ENCODE measurements at places on chromosomes 11 and 22.

- DNase-seq: no peak
Observed at GRCh38 chr11:7250166-7250565, 1.5 kb upstream of the SYT9 start.

GRCh38 chr11:120230433-120231071 lies 9.4 kb upstream of the POU2F3 start:
- no peak for DNase-seq

- DNase-seq: no peak
Observed at GRCh38 chr11:86303257-86303656, 1.2 kb downstream of the HIKESHI start.

GRCh38 chr11:85137597-85137996 lies 489.5 kb downstream of the DLG2 start:
- no peak for DNase-seq

DNA sequence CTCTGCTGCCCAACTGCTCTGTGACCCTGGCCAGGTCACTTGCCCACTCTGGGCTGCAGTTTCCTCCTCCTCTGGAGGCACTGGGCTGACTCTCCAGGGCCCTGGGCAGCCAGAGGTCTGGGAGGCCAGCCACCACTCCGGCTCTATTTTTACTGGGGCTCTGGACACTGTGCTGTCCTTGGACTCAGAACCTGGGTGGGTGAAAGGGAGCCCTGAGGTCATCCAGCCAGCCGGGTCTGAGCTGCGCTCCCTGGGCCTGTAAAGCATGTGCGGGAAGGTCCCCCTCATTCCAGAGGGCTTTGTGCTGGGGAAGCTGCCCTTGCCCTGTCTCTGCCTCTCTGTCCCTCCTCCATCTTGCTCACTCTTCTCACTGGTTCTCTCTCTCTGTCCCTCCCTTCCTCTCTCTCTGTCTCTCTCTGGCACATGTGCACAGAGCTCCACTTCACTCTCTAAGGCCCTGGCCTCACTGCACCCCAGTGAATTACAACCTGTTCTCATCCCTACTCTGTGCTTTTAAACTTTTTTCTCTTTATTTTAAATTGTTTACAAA lies 24.6 kb downstream of the MB start:
- DNase-seq: no peak

DNA sequence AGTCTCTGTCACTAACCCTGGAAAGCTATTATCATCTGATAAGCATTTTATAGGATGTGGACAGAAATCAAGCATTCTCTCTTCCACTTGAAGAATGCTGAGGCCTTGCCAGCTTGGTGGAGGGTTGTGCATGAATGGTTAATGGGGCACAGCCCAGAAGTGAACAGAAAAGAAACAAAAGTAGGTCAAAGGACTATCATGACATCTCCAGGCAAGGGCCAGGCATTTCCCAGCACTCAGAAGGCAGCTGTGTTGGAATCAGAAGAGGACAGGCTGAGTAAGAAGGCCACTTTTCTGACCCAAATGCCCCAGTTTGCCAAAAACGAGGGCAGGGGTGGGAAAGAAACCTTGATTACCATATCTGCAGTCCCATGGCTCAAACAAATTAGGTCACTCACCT lies 12.4 kb downstream of the TENM4 start:
- DNase-seq: no peak

DNA sequence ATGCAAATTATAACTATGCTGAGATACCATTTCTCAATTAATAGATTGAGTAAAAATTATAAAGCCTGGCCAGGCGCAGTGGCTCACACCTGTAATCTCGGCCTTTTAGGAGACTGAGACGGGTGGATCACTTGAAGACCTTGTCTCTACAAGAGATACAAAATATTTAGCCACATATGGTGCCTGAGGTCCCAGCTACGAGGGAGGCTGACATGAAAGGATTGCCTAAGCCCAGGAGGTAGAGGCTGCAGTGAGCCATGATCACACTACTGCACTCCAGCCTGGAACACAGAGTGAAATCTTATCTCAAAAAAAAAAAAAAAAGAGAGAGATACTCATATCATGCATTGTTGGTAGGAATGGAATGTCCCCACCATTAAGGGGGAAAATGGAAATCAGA lies 142.4 kb downstream of the RCN1 start:
- DNase-seq: no peak

DNA sequence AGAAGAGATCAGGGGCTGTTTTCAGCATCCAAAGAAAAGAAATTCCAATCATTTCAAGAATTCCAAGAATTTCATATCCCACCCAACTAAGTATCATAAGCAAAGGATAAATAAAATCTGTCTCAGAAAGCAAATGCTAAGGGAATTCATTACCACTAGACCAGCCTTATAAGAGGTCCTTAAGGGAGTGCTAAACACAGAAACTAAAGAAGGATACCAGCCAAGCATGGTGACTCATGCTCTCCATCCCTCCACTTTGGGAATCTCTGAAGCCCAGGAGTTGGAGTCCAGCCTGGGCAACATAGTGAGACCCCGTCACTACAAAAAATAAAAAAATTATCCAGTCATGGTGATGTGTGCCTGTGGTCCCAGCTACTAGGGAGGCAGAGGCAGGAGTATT lies 17.8 kb downstream of the FADD start:
- DNase-seq: no peak

DNA sequence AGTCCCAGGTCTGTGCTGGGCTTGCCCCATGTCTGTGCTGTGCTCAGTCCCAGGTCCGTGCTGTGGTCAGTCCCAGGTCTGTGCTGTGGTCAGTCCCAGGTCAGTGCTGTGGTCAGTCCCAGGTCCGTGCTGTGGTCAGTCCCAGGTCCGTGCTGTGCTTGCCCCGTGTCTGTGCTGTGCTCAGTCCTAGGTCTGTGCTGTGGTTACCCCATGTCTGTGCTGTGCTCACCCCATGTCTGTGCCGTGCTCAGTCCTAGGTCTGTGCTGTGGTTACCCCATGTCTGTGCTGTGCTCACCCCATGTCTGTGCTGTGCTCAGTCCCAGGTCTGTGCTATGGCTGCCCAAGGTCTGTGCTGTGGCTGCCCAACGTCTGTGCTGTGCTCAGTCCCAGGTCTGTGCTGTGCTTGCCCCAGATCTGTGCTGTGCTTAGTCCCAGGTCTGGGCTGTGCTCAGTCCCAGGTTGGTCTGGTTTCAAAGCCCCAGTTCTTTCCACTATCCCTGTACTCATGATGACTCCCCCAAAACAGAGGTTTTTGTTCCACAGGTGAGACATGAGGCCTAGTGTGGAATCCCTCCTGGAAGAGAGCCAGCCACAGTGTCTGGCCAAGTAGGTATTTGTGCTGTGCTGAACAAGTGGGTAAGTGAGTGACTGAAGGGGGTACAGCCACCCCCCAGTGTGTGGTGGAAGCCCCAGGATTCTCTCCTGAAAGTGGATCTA lies 34.8 kb downstream of the IRAG1 start:
- DNase-seq: no peak

DNA sequence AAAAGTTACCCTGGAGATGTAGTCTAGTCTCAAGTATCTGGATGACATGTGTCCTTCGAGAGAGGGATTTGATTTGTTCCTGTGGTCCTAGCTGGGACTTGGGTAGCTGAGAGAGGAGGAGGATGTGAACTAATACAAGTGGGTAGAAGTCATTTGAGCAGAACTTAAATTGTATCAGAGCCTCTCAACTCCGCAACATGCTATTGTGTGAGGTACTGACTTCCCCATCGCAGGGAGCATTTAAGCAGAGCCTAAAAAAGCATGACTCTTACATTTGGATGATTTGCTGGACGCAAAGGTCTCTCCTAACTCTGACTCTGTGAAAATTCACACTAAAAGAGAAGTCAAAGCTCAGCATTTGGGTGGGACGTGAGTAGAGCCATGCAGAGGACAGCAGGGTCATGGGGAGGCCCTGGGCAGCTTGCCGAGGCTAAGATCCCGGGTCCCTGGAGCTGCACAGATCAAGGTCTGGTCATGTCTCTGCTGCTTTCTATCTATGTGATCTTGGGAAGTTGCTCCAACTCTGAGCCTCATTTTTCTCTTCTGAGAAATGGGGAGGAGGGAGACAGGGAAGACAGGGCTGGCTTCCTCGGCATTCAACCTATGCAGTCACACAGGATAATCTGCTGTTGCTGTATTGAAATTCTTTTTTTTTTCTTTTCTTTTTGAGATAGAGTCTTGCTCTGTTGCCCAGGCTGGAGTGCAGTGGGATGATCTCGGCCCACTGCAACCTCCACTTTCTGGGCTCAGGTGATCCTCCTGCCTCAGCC lies 44.9 kb downstream of the CD82 start:
- DNase-seq: no peak

GRCh38 chr11:11806586-11806985 lies 35.2 kb upstream of the USP47 start:
- DNase-seq: no peak

DNA sequence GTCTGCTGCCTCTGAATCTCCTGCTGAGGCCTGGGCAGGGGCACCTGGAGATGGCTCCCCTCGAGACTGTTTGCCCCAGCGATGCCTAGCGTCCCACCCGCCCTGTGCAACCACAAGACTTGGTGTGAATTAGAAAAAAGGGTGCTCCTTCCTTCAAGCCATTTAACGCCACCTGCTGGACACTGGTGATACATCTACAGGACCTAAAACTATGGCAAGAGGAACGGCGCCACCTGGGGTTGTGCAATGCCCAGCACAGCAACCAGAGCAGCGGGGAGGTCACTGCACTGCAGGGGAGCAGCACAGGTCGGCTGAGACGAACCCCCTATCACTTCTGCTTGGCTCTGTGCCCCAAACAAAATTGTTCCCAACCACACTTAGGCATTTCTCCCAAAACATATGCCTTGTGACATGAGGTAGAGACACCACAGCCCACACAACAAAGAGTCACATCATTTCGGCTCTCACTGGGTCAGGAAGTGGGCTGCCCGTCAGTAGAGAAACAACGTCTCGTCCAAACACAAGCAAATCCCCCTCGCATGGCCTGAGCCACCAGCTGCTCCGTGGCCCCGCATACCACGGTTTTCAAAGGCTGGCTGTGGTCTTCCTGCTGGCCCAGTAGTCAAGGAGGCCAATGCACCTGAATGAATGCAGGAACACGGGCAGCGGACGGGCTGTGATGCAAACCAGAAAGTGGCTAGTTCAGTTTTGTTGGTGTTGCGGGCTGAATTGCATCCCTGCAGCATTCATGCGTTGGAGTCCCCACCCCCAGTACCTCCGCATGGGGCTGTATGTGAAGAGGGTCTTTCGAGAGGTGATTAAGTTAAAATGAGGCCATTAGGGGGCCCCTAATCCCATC lies 171.9 kb downstream of the SHANK2 start:
- no peak for DNase-seq

- no peak for DNase-seq
Observed at GRCh38 chr11:60761436-60762190, 4.9 kb downstream of the MS4A15 start.

GRCh38 chr22:44215287-44215686 lies 34.6 kb downstream of the PARVG start:
- no peak for DNase-seq

DNA sequence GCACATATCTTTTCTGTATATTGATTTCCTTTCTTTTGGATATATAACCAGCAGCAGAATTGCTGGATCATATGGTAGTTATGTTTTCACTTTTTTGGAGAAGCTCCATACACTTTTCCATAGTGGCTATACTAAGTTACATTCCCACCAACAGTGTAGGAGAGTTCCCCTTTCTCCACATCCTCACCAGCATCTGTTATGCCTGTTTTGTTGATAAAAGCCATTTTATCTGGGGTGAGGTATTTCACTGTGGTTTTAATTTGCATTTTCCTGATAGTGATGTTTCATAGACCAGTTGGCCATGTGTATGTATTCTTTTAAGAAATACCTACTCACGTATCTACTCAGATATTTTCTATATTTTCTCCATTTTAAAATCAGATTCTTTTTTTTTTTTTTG lies 419.3 kb upstream of the FAT3 start:
- DNase-seq: no peak

- DNase-seq: no peak
Observed at GRCh38 chr11:124194293-124195188, 11.4 kb downstream of the OR10D3 start.

DNA sequence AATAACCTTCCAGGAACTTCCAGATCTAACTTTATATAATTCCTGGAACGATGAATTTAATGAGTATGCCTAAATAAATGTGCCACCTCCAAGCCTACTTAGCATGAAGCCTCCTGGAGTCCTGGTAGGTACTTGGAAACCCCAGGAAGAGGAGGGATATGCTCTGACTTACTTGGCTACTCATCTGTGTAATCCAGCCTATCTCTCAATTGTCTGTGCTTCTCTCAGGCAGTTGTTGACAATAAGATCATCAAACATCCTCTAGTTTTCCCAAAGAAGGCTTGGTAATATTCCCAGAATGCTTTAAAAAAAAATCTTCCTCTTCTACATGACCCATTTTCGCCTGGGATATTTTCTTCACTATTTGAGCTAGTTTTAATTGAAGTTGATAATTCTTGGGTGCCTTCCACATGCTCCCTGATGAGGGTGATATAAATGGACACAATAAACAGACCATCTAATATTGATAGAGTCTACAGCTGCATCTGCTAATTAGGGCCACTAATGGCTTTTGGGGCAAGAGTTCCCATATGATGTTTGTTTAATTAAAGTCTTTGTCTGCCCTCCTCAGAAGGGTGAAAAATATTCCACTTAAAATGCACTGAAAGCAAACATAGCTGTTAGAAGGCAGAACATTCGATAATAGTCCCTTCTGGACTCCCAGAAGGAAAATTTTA lies 75.5 kb upstream of the RAB38 start:
- no peak for DNase-seq

DNA sequence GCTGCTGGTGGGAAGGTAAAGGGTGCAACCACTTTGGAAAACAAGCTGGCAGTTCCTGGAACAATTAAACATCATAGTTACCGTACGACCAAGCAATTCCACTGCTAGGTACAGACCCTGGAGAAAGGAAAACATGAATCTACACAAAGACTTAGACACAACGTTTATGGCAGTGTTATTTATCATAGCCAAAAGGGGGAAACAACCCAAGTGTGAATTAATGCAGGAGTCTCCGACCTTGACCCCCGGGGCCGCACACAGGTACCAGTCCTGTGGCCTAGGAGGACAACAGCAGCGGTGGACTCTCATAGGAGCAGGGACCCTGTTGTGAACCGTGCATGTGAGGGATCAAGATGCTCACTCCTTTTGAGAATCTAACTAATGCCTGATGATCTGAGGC lies 22.5 kb downstream of the PRDM10 start:
- DNase-seq: no peak

- DNase-seq: no peak
Observed at GRCh38 chr11:47148270-47148669, 28.4 kb downstream of the ARFGAP2 start.
